ENCODE measurements at places on chromosomes 6 and 20.

GRCh38 chr6:25100288-25100687 is 164.5 kb upstream of the RIPOR2 start:
- no peak for DNase-seq

DNA sequence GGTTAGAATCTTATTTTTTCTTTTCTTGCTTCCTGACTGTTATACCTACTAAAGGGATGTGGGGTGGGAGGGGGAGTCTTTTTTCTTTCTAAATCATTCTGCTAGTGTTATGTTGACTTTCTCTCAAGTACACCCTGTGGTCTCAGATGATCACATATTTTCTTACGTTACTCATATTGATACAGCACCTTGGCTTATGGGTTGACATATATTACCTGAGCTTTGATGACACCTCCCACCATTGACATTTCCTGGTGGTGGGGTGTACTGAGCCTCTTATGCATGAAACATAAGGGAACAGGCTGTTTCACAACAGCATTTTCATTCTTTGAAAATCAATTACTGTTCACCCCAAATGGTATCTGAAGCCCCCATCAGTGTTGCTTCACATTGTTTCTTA is 169.8 kb downstream of the MMS22L start:
- no peak for DNase-seq

DNA sequence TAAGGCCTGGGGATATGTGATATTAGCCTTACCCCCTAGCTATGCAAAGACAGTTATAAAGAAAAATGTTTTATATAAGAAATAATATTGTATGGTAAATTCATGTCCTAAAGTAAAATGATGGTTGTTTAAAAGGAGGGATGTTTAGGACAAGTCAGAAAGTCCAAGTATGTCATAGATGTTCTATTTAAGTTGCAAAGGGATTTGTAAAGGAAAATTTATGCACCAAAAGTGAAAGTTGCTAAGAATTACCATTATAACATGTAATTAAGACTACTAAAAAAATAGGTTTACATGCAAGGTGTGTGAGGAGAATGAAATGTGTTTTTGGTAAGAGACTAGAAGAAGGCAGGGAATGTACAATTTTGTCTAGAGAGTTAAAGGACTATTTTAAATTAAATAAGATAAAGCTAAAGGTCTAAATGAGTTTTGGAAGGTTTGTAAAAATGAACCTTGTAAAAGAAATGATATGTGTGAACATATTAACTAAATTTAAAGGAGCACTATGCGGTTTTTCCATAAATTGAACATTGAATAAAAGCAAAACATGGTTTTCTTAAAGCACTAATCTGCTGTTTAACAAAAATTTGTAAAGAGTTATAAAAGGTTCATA is 22.7 kb upstream of the GOPC start:
- DNase-seq, result no peak

- peak; percentile 6 for DNase-seq
These were observed 2.2 kb upstream of the BFSP1 start for GRCh38 chr20:17533396-17533795.

DNA sequence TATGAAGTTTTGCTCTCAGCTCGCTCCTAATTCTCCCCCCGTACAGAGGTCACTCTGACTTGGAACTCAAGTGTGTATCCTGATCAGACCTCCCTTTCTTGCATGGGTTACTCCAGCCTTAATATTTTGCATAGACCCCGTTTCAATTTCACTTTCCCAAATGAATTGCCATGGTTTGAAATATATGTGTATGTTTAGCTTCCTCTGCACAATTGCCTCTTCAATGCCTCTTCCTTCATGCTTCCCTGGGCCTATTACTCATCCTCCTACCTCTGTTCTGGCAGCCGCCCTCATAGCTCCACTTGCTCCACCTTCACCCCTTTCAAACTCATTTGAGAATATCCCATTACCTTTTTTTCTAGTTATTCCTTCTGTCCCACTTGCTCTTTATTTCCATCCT is 90.0 kb upstream of the SAMD5 start:
- no peak for DNase-seq

DNA sequence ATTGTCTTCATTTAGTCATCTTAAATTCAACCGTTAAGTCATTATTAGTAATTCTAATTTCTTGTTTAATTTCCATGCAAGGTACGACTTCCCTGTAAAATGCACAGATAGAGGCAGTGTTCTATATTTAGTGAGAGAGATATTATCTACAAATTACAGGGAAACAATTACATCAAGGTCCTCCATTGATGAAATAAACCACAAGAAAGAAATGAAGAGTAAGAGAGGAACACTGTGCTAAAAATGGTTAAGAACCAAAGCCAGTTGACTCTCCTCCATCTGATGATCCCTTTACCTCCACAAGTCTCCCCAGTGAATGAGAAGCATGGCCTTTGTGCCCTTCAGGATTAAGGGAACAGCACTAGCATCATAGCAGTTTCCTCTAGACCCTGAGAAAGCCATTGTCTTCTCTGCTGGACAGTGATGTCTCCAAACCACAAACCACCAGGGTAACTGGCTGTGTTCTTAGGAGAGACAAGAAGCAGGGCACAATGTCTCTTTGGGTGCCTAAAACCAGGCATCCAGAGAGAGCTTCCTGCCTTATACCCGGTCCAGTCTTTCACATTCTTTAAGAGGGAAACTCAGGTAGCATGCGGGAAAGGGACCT is 38.1 kb downstream of the IRF4 start:
- no peak for DNase-seq

DNA sequence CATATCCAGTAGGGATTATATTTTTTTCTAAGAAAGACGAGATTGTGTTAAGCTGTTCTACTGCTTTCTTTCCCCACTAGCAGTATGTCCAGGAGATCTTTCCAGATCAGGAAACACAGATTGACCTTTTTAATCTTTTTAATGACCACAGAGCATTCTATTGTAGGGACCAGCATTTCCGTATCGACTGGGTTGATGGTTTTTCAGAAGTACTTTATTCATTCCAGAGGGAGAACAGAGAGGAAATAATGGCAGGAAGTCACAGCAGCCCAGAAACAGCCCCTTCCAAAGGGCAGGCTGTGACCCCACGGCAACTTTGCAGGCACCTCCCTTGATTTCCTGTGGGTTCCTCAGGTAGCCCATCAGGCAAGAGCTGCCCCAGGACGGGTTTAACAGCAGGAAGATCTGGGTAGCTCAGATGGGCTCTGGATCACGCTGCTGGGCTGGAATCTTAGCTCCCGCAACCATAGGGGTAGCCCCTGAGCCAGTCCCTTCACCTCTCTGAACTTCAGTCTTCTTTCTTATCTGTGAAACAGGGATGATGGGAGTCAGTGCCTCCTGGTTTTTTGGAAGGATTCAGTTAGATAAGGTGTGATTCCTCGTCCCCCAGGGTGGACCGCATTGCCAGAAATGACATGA is 23.8 kb upstream of the CHMP4B start:
- DNase-seq, result no peak

- DNase-seq, result no peak
These were observed 780 bp downstream of the TFAP2A start for GRCh38 chr6:10413850-10414738.

DNA sequence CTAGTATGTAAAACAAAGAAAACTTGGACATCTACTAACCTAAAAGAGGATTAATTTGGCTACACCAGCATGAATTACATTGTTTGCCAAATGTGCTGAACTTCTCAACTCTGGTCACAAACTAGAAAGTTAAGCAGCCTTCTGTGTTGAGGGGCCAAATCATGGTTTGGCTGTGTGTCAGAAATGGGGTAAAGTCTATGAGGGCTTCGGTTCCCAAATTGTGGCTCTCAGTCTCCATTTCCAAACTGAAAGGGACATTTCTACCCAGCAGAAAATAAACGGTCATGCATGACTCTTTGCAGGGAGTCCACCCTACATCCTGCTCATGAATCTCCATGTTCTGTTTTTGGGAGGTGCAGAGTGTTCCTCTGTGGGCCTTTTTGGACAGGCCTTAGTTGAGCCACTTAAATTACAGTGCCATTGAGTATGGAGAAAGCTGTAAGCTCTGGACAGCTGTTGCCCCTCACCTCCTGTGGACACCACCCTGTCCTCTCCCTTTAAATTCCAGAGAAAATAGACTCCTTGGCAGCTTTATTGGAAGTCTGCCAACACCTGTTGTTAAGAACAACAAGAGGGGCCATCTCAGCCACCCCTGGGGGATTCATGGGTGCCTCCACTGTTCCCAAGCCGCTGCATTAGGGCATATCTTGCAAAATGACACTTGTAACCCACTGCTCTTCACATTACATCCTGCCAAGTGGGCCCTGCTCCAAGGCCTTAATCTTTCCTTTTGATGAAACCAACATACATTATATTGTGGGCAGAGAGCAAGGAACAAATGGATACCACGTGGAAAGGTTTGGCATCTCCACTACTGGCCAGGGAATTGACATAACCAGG is 27.5 kb upstream of the SNRPC start:
- no peak for DNase-seq

DNA sequence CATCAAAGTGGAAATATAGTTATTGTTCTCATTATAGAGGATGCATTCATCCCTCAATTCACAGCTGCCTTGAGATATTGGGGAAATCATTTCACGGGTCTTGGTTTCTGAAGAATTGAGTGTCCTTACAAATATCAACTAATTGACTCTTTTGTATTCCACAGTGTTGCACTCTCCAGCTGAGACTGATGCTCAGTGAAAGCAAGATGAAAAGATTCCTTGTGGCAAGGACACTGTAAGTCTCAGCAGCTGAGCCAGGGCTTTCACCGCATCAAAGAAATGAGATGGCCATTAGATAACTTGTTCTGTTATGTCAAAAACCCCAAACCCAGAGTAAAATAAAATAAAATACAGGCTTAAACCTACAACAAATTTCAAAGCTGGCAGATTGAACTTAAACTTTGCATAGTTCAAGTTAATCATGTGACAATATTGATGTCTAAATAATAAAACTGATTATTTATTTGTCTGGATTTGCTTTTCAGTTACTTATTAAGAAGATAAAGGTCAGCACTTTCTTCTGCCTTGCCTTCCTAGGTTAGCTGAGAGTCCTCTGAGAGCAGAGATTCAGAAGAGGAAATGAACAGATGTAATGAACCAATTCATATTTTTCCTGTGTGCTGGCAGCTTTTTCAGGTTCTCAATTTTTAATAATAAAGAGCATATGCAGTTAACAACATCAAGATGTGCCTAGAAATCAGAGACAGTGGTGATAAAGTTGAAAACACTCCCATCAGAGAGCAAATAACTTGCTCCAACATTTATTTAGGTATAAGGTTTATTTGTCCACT is 82.4 kb upstream of the SMLR1 start:
- DNase-seq, result no peak

DNA sequence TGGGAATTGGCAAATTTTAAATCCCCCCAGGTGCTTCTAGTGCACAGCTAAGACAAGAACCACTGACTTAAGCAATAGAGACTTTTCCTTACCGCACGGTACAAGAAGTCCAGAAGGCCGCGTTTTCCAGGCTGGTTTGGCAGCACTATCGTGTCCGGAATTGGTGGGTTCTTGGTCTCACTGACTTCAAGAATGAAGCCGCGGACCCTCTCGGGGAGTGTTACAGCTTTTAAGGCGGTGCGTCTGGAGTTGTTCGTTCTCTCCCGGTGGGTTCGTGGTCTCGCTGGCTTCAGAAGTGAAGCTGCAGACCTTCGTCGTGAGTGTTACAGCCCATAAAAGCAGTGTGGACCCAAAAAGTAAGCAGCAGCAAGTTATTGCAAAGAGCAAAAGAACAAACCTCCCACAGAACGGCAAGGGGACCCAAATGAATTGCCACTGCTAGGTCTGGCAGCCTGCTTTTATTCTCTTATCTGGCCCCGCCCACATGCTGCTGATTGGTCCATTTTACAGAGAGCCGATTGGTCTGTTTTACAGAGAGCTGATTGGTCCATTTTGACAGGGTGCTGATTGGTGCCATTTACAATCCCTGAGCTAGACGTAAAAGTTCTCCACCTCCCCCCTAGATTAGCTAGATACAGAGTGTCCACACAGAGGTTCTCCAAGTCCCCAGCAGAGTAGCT is 264.5 kb downstream of the PREX1 start:
- DNase-seq, result no peak

GRCh38 chr6:106125925-106126435 is 39.8 kb downstream of the PRDM1 start:
- no peak for DNase-seq

- no peak for DNase-seq
These were observed 226.6 kb downstream of the ALDH8A1 start for GRCh38 chr6:134723081-134723871.

GRCh38 chr20:25525295-25525694 is 60.0 kb downstream of the NINL start:
- DNase-seq, result no peak

DNA sequence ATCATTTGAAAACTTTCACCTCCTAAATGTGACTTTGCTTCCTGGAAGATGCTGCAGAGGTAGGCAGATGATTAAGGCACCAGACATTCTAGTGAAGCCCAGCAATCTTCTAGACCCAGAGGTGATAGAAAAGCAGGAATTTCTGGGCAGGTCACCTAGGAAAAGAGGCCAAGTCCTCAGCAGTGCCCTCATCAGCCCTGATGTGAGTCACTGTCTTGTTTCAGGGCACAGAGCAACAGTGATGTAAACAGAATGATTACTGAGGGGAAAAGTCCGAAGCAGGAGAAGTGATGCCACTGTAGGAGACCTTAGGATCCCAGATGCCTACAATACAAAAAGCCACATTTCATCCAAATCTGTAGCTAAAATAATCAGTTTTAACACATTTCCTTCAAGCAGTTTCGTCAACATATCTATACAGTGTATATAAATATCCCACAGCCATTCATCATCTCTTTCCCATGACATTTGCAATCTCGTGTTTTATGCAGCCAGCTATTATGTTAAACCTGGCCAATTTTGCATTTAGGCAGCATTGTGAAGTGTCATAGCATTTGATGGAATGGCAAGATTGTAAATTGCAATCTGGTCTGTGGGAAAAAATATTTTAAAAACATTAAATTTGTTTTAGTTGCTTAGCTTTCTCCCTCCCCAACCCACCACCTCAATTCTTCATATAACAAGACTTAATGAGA is 401.2 kb upstream of the RNF217 start:
- no peak for DNase-seq

- DNase-seq, result no peak
These were observed 27.1 kb downstream of the SAMHD1 start for GRCh38 chr20:36924167-36925045.

DNA sequence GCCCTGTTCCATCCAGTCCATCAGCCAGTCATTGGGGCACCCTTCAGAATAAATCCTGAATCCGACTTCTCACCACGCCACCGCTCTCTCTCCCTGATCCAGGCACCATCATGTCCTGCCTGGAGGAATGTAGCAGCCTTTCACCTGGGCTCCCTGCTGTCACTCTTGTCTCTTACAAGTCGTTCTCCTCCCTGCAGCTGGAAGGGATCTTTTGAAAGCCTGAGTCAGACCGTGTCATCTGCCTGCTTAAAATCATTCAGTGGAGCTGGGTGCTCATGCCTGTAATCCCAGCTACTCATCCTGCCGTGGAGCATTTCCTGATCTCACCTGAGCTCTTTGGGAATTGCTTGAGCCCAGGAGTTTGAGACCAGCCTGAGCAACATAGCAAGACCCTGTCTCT is 19.2 kb upstream of the KCNG1 start:
- DNase-seq, result no peak
